Activated CD8-positive, alpha-beta memory T cell treated with anti-CD3 and anti-CD28 coated beads for 36 hours (primary cell): ENCODE measurements at places on chromosomes 7 and 10. TPM values are rescaled to one million over a fixed set of nuclear protein-coding genes. Genes with fewer than 3 reads are reported as not detected.

The MGAM2 gene
- not detected for total RNA-seq

The NCF1 gene
- 0.31 TPM for total RNA-seq

The CRYGN gene
- total RNA-seq = not detected

The H2BK1 gene
- total RNA-seq = not detected

The SMKR1 gene
- 11.7 TPM for total RNA-seq

The CYREN gene
- 71.4 TPM for total RNA-seq

The SFTPA1 gene
- not detected for total RNA-seq

The UTF1 gene
- not detected for total RNA-seq

The EIF3A gene
- 175 TPM for total RNA-seq

The FAM241B gene
- total RNA-seq = 11.2 TPM

The SPDYE16 gene
- total RNA-seq = 0.30 TPM

The HOXA11 gene
- not detected for total RNA-seq

The TMEM139 gene
- total RNA-seq = 0.52 TPM

The C10orf143 gene
- total RNA-seq = 5.0 TPM

The STAG3 gene
- 7.1 TPM for total RNA-seq

The GPR85 gene
- total RNA-seq = not detected

The SPDYE6 gene
- not detected for total RNA-seq

The SLC39A12 gene
- not detected for total RNA-seq

The PIK3AP1 gene
- total RNA-seq = 9.8 TPM

The NKX2-3 gene
- total RNA-seq = not detected

The SEMA4G gene
- total RNA-seq = 0.71 TPM

The MALRD1 gene
- not detected for total RNA-seq

The RARRES2 gene
- total RNA-seq = not detected
